ENCODE measurements at places on chromosomes 2 and 18.

- no peak for DNase-seq
These were observed 16.9 kb downstream of the DAW1 start for GRCh38 chr2:227888289-227888688.

- no peak for DNase-seq
These were observed 8.9 kb downstream of the GPR17 start for GRCh38 chr2:127654838-127655175.

GRCh38 chr2:233059797-233060500 is at the start of gene INPP5D:
Gene INPP5D, plus strand, starts transcription at chr2:233060342. Its CDS starts 137 bp downstream, at chr2:233060479.
- DNase-seq = no peak

DNA sequence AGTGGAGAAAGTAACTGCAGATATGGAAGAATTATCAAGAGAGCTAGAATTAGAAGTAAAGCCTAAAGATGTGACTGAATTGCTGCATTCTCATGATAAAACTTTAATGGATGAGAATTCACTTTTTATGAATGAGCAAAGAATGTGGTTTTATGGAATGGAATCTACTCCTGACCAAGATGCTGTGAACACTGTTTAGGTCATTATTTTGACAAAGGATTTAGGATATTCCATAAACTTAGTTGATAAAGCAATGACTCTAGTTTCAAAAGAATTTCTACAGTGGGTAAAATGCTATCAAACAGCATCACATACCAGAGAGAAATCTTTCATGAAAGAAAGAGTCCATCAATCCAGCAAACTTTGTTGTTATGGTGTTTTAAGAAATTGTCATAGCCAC is 1317.7 kb upstream of the ACVR2A start:
- DNase-seq = no peak

DNA sequence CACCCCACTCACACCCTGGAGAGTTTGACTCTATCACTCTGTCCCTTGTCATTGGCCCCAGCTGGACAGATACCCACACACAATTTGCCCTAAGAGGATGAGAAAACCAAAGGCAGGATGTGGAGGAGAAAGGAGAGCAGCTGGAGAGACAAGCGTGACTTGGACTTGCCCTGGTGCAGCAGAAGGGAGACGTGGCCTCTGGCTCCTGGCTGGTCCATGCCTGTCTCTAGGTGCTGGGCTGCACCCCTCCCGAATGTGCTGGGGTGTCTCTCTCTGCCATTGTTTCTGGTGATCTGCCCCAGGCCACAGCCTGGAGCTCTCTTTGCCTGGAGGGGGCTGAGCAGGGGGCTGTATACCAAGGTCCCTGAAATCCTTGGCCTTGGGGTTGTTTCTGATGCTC is 88.7 kb upstream of the HDAC4 start:
- DNase-seq = no peak

Measured in mesenchymal stem cell (in vitro differentiated cells and primary cell).